ENCODE measurements at places on chromosomes 3 and 15. TPM values are rescaled to one million over a fixed set of nuclear protein-coding genes. Genes with fewer than 3 reads are reported as not detected.

The PRSS50 gene
- polyA plus RNA-seq = 0.19 TPM

The CSPG5 gene
- polyA plus RNA-seq = 0.67 TPM

GRCh38 chr3:32176989-32177701, 61.3 kb upstream of the CMTM8 start:
- no peak for DNase-seq
- H3K4me1 ChIP-seq = peaks cover 7% of the 10 kb centered on the region
- H3K27me3 ChIP-seq = no peaks in the 10 kb centered on the region
- no peak overlapping the region for H3K4me3 ChIP-seq
- H3K27ac ChIP-seq = no peak overlapping the region

DNA sequence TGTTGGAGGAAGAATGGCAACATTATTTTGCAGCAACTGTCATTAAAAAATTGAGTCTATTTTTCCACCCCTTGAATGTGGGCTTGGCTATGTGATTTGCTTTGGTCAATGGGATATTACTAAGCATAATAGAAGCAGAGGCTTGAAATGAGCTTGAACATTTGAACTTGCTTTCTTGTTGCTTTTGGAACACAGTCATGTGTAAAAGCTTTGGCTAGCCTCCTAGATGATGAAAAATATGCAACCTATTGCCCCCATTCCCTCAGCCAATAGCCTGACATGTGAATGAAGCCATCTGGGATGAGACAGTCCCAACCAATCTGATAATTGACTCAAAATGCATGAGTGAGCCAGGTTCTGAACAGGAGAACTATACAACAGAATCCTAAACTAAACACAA, 78.4 kb downstream of the PLSCR2 start:
- no peaks in the 10 kb centered on the region for H3K36me3 ChIP-seq
- H3K4me1 ChIP-seq = no peaks in the 10 kb centered on the region
- peak; percentile 75 for DNase-seq
- H3K27ac ChIP-seq = no peak overlapping the region

GRCh38 chr3:150329408-150329807, 78.7 kb upstream of the TSC22D2 start:
- DNase-seq = no peak
- H3K4me1 ChIP-seq = peaks cover 2% of the 10 kb centered on the region
- no peak overlapping the region for H3K4me3 ChIP-seq
- H3K27me3 ChIP-seq = no peaks in the 10 kb centered on the region

DNA sequence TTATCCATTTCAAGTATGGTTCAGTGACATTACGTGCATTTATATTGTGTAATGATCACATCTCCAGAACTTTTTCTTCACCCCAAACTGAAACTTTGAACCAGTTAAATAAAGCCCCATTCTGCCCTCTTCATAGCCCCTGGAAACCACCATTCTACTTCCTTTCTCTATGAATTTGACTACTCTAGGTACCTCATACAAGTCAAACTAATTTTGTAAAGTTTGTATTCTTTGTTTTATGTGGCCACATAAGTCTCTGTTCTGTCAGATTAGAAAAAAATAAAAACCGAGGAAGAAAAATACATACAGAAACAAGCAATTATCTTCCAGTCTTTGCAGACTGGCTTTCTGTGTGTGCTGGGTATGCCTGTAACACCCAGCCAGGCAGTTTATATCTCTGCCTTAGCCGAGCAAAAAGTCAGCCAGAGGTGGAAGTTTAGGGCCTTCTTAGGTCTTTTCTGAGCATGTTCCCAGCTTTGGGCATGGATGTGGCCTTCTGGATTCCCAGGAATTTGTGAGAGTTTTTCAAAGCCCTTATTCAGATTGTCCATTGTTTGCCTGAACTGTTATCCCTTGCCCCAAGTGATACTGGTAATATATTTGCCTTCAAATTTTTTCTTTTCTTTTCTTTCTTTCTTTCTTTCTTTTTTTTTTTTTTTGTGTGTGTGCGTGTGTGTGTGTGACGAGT, 6.0 kb upstream of the GRAMD1C start:
- H3K36me3 ChIP-seq = no peaks in the 10 kb centered on the region
- no peaks in the 10 kb centered on the region for H3K27me3 ChIP-seq
- no peak overlapping the region for H3K4me3 ChIP-seq
- DNase-seq = no peak
- no peaks in the 10 kb centered on the region for H3K4me1 ChIP-seq

DNA sequence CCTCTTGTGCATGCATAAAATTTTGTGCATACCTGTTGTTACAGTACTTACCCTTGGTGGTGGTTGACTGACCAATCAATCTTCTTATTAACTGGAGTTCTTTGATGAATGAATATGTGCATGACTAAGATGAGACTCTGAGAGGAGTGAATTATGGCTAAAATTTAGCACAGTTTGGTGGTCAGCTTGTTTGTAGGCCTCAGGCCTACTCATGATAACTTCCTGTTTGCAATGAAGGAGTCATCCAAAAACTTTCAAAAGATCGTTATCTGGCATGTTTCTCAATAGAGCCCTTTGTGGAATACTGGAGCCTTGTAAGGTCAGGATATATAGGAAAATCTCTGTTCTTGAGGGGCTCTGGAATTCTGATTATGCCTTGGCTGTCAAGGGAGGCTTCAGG, 66.5 kb downstream of the LEKR1 start:
- DNase-seq = no peak
- no peaks in the 10 kb centered on the region for H3K27me3 ChIP-seq
- no peak overlapping the region for H3K4me3 ChIP-seq
- H3K36me3 ChIP-seq = no peaks in the 10 kb centered on the region

- H3K4me1 ChIP-seq = no peaks in the 10 kb centered on the region
- no peak overlapping the region for H3K27ac ChIP-seq
- no peak overlapping the region for H3K4me3 ChIP-seq
These were observed 24.3 kb downstream of the VIPR1 start for GRCh38 chr3:42526616-42527367.

GRCh38 chr3:99287876-99288275, 350.5 kb upstream of the COL8A1 start:
- no peaks in the 10 kb centered on the region for H3K27me3 ChIP-seq
- no peak for DNase-seq
- H3K4me1 ChIP-seq = no peaks in the 10 kb centered on the region
- no peak overlapping the region for H3K4me3 ChIP-seq
- no peak overlapping the region for H3K27ac ChIP-seq

DNA sequence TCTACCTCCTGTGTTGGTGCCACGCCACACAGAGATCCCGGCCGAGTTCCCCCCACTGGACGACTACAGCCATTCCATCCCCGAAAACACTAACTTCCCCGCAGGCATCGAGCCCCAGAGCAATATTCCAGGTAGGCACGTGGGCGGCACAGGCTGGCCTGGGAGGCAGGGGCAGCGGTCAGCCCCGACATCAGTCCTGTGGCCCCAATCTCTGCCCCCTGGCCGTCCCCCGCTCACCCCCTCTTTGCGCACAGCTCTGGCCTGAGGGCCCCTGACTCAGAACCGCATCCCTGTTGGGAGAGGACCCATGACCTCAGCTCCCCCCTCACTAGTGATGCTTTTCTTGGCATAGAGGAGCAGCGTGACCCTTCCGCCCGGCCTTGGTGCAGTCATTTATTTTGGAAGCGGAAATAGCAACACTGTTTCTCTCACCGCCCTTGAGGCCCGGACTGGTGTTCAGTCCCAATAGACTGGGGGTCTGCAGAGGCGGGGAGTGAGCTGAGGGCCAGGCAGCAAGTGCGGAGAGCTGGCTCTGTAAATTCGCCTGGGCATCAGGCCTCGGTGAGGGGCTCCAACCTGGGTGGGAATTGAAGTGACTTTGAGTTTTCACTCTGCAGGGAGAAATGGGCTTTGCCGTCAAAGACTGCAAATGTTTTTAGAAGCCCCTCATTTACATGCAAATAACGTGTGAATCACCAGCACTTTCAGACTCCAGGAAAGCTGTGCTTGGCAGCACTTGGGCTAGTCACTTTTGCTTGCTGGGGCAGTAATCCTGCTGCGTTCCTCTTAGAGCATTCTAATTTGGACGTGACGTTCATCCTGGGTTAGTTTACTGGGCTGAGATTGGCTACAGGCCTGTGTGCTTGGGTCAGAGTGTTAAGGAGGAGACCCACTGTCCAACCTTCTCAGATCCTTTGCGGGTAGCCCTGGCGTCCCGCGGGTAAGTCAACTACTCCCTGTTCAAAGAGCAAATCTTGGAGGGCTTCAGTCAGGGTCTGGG, 88.9 kb downstream of the AAGAB start:
- no peaks in the 10 kb centered on the region for H3K27me3 ChIP-seq
- H3K4me1 ChIP-seq = peaks cover 9% of the 10 kb centered on the region
- DNase-seq = peak; percentile 85
- no peak overlapping the region for H3K27ac ChIP-seq
- peaks cover 11% of the 10 kb centered on the region for H3K36me3 ChIP-seq

DNA sequence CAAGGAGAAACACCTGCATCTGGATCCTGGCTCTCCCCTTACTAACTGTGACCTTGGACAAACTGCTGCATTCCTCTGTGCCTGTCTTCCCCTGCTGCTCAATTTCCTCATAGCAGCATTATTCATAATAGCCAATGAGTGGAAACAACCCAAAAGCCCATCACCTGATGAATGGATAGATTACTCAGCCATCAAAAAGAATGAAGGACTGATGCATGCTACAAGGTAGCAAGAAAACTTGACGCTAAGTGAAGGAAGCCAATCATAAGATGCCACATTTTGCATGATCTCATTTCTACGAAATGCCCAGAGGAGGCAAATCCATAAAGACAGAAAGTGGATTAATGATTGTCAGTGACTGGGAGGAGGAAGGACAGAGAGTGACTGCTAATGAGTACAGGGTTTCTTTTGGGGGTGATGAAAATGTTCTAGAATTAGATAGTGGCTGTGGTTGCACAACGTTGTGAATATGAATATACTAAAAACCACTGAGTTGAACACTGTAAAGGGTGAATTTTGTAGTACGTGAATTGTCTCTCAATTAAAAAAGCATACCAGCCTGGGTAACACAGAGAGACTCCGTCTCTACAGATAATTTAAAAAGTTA, 11.2 kb downstream of the IGDCC4 start:
- H3K4me3 ChIP-seq = no peak overlapping the region
- H3K4me1 ChIP-seq = no peaks in the 10 kb centered on the region
- no peak overlapping the region for H3K27ac ChIP-seq
- DNase-seq = no peak
- H3K36me3 ChIP-seq = no peaks in the 10 kb centered on the region

- H3K27me3 ChIP-seq = no peaks in the 10 kb centered on the region
- DNase-seq = no peak
- H3K4me1 ChIP-seq = no peaks in the 10 kb centered on the region
These were observed 140.9 kb downstream of the ATP8B4 start for GRCh38 chr15:49978121-49978520.

DNA sequence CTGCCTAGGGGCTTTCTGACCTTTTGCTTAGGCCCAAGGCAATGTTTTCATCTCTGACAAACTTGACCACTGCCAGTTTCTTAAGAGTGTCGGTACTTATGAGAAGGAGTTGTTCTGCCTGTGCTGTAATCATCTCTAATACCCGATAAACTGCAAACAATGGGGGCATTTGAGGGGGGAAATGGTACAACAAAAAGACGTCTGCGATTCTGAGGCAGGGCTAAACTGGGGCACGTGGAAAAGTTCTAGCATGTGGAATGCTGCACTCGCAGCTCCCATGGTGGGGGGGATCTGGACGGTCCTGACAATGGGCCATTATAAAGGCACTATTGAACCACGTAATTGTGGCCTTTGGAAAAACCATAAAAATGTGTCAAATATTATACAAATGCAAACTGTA, 73.1 kb upstream of the SAMMSON start:
- H3K4me3 ChIP-seq = no peak overlapping the region
- H3K27me3 ChIP-seq = no peaks in the 10 kb centered on the region
- H3K4me1 ChIP-seq = no peaks in the 10 kb centered on the region
- DNase-seq = no peak
- H3K36me3 ChIP-seq = no peaks in the 10 kb centered on the region
- H3K27ac ChIP-seq = no peak overlapping the region

DNA sequence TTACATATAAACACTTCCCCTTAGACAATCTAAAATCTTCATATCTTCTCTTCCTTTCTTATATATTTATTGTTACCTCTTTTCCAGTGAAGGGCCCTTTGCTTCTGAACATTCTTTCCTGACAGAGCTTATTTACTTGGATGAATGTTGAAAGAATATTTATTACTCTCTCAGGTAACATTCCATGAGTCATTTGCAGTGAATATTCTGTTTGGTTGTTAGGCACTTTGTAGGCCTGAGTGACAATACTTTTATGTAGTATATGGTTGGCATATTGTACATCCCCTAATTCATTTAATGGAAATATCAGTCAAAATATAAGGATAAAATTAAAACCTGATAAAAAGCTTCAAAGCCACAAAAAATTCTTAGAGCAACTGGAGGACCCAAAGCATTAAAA, 260.9 kb upstream of the KCNMB2 start:
- no peak for DNase-seq
- H3K4me1 ChIP-seq = no peaks in the 10 kb centered on the region
- no peak overlapping the region for H3K4me3 ChIP-seq
- H3K27ac ChIP-seq = no peak overlapping the region
- H3K36me3 ChIP-seq = no peaks in the 10 kb centered on the region

DNA sequence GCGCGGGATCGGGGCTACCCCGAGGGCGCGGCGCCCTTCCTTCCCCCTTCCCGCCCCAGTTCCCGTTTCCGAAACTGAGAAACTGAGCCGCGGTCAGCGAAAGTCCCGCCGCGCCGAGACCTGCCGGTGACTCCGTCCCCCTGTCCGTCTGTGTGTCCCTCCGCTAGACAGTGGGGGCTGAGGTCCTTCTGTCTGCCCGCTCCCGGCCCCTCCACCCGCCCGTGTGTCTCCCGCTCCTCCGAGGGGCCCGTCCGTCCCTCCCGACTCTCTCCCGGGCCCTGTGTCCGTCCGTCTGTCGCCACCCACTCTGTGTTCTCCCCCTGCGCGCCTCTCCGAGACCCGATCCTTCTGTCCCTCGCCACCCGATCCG, 426 bp downstream of the PRKCD start:
- H3K4me1 ChIP-seq = no peaks in the 10 kb centered on the region
- H3K27ac ChIP-seq = peak overlapping the region; percentile 74
- H3K27me3 ChIP-seq = no peaks in the 10 kb centered on the region

GRCh38 chr15:86061581-86061980, 18.1 kb upstream of the AGBL1 start:
- no peak overlapping the region for H3K27ac ChIP-seq
- DNase-seq = no peak
- H3K27me3 ChIP-seq = no peaks in the 10 kb centered on the region
- H3K4me1 ChIP-seq = no peaks in the 10 kb centered on the region

DNA sequence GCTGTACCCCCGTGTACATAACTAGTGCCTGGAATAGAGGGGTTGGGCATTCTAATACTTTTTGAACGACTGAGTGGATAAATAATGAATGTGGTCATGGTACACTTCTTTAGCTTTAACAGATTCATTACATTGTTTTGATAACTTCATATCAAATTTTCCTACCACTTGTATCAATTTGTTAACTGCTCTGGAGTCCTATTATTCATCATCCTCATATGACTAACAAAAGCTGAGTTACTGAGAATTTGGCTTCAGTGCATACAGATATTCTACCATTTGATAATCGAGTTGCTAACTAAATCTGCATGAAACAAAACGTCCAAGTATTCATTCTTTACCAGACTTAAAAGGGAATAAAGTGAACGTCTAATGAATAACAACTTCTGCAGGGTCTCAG, 31.7 kb downstream of the FRMD5 start:
- no peaks in the 10 kb centered on the region for H3K27me3 ChIP-seq
- no peak for DNase-seq
- H3K4me1 ChIP-seq = no peaks in the 10 kb centered on the region
- no peak overlapping the region for H3K4me3 ChIP-seq
- H3K27ac ChIP-seq = no peak overlapping the region
